Activated CD8-positive, alpha-beta T cell treated with anti-CD3 and anti-CD28 coated beads for 36 hours (primary cell): ENCODE measurements at places on chromosomes 1 and 21. TPM values are rescaled to one million over a fixed set of nuclear protein-coding genes. Genes with fewer than 3 reads are reported as not detected.

The PROK1 gene
- total RNA-seq = not detected

GRCh38 chr1:208942394-208943130 lies 641.0 kb upstream of the CAMK1G start:
- no peak for DNase-seq

- DNase-seq = peak; percentile 80
Measured at GRCh38 chr1:181021811-181022434, 747 bp downstream of the STX6 start.

DNA sequence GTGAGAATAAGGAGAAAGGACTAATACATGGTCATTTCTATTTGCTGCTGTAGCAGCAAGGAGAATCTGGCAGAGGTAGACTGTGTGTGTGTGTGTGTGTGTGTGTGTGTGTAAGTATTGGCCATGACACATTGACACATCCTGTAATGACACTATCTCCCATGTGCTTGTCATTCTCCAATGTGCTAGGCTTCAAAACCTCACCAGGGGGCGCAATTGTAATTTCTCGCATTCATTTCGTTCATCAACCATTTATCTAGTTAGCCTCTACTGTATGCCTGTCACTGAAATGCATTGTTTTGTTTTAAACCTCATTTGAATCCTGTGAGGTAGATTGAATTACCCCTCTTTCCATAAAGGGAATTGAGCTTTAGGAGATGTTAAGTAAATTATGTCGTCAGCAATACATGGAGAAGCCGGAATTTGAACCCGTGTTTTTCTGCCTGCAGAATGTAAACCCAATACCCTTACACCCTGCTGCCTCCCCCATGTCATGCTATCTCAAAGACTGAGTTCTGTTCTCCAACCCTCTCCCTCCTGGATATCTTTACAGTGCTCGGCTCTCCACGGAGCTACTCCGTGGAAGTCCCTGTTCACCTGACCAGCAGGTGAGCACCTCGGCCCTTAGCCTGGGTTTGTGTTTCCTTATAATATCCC lies 100.8 kb downstream of the UCK2 start:
- DNase-seq = peak; percentile 71

GRCh38 chr1:117232531-117232930 lies 21.8 kb upstream of the VTCN1 start:
- DNase-seq = no peak

- no peak for DNase-seq
Measured at GRCh38 chr1:111952125-111952657, 37.3 kb downstream of the KCND3 start.

GRCh38 chr1:160777486-160778089 lies 18.4 kb upstream of the LY9 start:
- peak; percentile 72 for DNase-seq

- no peak for DNase-seq
Measured at GRCh38 chr1:109740615-109741373, at the start of gene GSTM3. Gene GSTM3, minus strand, starts transcription at chr1:109741038. Its CDS starts 751 bp downstream, at chr1:109740287.
